ENCODE measurements at places on chromosomes 12 and 14.

- no peak for DNase-seq
Observed at GRCh38 chr12:32854097-32854496, 42.5 kb downstream of the PKP2 start.

- DNase-seq: no peak
Observed at GRCh38 chr12:57512665-57513064, 7.6 kb downstream of the DDIT3 start.

GRCh38 chr12:7150841-7151240, 20.7 kb downstream of the CLSTN3 start:
- no peak for DNase-seq

DNA sequence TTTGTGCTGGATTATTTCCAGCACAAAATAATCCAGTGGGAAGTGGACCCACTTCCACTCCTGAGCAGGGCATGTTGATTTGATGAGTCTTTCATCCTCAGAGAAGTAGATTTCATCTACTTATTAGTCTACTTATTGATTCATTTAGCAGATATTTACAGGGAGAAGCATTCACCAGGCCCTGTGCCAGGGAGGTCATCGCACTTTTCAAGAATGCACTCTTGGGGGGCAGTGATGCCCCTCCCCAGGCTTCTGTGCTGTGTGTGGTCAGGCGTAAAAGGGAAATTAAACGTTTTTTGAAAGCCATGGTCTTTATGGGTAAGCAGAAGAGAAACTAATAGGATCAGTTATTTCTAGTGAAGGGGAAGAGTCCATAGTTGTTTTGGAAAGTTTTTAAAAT, 610.7 kb upstream of the TMEM132C start:
- no peak for DNase-seq

GRCh38 chr12:65596514-65597091, 227.7 kb upstream of the HMGA2 start:
- no peak for DNase-seq

- no peak for DNase-seq
Observed at GRCh38 chr14:65258391-65258790, 154.1 kb upstream of the FUT8 start.

DNA sequence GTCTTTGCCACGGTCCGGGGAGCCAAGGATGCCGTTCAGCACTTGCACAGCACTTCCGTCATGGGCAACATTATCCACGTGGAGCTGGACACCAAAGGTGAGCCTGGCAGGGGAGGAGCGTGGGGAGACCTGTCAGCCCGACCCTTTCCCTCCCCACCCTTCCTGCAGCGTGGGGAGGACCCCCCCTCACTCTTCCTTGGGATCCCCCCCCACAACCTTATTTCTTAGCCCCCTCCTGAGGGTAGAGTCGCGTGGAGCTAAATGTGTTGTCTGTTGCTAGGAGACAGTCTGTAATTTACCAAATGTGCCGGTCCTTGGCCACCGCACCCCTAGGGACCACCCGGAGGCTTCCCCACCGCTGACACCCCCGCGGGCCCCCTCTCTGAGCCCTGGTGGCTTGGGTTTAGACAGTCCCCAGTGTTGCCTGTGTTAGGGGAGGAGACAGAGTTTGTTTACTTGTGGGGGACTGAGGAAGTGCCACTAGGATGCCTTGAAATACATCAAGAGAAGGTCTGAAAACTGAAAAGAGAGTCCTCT, 2.3 kb downstream of the SETD1B start:
- no peak for DNase-seq

DNA sequence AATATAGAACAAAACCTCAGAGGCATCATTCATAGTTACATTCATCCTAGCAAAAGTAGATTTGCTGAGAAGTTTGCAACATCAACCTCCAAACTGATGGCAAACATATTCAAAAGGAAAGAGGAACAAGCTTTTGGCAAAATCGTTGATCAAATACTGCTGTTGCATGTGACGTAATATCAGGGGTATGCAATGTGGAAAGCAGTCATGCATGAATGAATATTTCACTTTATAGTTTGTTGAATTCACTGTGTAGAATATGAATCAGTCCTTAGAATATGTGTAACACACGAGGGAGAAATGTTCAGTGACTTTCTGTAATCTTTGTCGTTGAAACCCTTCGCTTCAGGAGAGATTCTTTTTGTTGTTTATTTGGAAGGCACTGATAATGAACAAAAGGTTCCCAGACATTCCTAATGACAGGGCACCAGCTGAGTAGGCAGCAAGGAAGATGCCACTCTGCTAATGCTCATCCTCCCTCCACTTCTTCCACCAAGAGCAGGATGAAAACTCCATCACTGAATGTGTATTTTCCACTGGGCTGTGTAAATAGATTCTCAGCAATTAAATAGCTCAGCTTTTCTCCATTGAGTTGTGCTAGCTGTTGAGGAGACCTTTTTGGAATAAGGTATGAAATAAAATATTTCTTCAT, 126.1 kb downstream of the PELI2 start:
- DNase-seq: no peak

GRCh38 chr14:73295198-73295796, 58.0 kb downstream of the PAPLN start:
- DNase-seq: no peak

- no peak for DNase-seq
Observed at GRCh38 chr12:132279184-132279889, 50.1 kb downstream of the GALNT9 start.

DNA sequence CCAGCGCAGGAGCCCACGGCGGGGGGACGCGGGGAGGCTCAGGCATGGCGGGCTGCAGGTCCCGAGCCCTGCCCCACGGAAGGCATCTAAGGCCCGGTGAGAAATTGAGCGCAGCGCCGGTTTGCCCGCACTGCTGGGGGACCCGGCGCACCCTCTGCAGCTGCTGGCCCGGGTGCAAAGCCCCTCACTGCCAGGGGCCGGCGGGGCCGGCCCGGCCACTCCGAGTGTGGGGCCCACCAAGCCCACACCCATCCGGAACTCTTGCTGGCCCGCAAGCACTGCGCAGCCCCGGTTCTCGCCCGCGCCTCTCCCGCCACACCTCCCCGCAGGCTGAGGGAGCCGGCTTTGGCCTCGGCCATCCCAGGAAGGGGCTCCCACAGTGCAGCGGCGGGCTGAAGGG, 8.5 kb upstream of the TSPAN8 start:
- DNase-seq: no peak

GRCh38 chr14:74349757-74350156, 1.5 kb downstream of the VRTN start:
- DNase-seq: no peak

- no peak for DNase-seq
Observed at GRCh38 chr12:120048263-120048662, 59.2 kb downstream of the BICDL1 start.

DNA sequence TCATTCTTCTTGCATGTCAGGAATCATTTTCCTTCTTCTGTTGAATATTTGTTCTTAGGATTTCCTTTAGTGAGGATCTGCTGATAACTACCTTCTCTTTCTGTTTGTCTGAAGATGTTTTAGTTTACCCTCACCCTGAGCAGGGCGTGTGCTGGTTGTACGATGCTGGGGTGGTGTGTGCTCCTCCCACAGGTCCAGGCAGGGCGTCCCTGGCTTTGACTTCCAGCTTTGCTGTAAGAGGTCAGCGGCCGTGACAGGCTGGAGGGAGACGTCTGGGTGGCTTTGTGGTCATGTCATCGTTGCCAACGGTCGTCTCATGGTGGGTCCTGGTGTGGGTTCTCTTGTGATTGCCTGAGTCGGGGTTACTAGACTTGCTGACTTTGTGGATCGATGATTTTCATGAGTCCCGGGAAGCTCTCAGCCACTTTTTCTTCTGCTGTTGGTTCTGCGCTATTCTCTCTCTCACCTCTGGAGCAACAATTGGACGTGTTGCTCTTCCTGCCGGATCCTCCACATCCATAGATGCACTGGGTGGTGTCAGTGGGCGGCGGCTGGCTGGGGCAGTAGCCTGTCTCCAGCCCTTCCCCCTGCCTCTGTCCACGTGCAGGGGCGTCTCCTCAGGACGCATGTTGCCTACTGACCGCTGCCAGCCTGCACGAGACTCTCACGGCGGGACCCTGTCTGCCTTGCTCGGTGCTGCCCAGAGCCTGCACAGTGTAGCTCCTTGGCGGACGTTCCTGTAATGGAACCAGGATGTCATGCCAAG, 8.4 kb downstream of the PACS2 start:
- DNase-seq: no peak

- no peak for DNase-seq
Observed at GRCh38 chr12:9132008-9132535, 16.4 kb upstream of the A2M start.

GRCh38 chr14:28756884-28757570, 9.6 kb upstream of the FOXG1 start:
- DNase-seq: no peak

- DNase-seq: no peak
Observed at GRCh38 chr12:25280082-25280481, 29.4 kb upstream of the KRAS start.

DNA sequence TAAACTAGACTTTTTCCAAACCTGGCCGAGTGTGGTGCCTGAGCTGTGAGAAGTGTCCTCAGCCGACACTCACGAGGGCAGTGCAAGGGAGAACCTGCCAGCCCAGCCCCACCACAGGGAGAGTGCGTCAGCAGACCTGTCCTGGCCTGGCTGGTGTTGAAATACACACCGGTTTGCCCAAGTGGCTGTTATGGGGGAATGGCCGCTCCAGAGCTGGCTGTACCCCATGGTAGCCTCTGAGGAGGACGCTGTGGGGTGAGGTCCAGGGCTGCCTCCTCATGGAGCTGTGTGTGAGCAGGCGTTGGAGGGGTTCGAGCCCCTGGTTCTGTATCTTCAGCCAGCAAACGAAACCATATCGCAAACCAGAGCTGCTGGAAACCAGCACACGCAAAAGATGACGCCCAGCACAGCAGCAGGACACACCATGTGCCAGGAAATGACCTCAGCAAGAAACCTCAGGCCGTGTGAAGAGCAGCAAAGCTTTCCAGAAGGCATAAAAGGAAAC, 9.4 kb downstream of the ANKRD9 start:
- DNase-seq: no peak

DNA sequence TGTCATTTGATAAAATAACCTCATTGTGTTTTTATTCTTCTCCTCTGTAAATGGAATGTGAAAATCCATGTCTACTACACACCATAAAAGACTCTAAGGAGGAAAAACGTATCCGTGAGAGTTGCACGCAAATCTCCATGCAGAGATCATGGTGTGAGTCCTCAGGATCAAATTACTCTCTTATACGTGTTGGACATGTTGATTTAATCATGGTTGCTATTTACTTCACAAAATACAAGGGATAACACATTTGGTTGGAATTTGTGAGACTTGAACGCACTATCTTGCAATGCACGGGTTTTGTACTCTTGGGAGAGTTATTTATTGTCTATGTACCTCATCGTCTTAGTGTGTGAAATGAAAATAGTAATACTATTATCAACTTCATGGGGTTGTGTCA, 128.0 kb upstream of the RASSF8 start:
- DNase-seq: no peak

- no peak for DNase-seq
Observed at GRCh38 chr14:53295985-53296582, 143.0 kb upstream of the DDHD1 start.

DNA sequence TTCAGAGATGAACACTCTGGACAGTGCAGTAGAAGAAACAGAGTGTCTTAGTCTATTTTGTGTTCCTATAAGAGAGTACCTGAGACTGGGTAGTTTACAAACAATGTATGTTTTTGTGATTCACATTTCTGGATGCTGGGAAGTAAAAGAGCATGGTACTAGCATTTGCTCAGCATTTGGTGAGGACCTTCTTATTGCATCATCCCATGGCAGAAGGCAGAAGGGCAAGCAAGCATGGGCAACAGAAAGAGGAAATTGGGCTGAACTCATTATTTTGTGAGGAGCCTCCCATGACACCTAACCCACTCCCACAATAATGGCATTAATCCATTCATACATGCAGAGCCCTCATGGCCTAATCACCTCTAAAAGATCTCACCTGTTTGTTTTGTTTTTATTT, 8.0 kb downstream of the ANKS1B start:
- no peak for DNase-seq

GRCh38 chr12:41293011-41293410, 104.9 kb downstream of the PDZRN4 start:
- no peak for DNase-seq

GRCh38 chr14:98548071-98548686, 723.8 kb downstream of the BCL11B start:
- no peak for DNase-seq

DNA sequence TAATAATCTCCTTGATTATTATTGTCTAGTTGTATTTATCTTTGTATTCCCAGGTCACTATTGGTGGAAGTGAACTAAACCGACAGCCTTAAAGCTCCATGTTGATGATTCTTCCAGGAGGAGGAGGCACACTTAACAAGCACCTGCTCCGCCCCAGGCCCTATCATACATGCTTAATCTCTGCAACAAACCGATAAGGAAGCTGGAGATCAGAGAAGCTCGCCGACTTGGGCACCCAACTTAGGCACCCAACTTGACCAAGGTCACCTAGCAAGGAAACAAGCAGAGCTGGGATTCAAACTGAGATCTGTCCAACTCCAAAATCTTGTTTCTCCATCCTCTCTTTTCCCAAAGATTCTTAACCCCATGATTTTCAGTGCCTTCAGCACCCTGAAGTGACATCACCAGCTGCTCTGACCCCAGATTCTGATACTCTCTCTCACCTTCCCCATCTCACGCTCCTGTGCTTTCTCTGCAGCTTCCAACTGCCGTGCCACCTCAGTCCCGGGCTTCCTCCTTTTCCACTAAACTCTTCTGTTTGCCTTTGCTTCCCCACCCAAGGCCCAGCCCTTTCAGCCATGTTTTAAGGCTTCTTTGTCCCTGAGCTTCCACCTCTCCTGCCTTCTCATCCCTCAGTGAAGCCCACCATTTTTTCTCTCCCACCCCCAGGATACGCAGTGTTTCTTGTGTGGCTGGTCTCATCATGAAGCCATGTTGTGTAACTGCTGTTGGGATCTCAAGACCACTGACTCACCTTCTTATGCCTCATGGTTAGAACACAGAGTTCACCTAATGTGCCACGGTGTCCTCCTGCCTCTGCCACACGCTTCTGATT, 6.6 kb upstream of the KRT18 start:
- DNase-seq: no peak

GRCh38 chr12:102512523-102512922, 32.2 kb upstream of the IGF1 start:
- DNase-seq: no peak

- DNase-seq: no peak
Observed at GRCh38 chr14:52798826-52799225, 7.4 kb upstream of the GNPNAT1 start.

DNA sequence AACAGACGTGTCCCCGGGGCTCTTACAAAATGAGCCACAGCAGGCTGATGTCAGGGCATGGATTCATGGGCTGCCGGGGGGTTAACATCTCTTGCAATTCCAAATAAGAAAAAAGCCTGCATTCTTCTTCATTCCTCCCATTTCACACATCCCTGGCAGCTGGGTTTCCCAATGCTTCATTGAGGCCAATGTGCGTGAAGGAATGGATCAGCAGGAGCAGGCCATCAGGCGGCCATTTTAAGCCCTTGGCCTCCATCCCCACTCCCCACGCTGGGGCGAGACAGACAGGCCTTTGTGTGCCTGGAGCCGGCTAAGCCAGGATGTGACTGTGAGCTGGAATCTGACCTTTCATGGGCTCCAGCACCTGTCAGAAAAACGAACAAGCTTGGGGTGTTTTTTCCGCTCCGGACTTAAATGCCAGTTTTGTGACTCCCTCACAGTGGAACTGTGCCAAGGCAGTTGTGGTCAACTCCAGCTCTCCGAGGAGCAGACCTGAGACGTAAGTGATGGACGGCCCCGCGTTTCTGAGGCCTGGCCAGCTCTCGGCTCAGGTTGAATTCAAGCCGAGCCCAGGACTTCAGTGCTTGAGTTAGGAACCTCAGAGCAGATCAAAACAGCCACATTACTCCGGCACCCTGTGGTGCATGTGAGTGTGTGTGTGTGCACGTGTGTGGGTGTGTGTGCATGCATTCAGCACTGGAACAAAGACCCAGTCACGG, 133.1 kb downstream of the TMEM30B start:
- no peak for DNase-seq
